Activated CD4-positive, alpha-beta T cell treated with anti-CD3 and anti-CD28 coated beads, Interleukin-2, amount 10 ng/mL, durations not matched to agents 7 days and 5 days (primary cell): ENCODE measurements at places on chromosomes 11 and 22. TPM values are rescaled to one million over a fixed set of nuclear protein-coding genes. Genes with fewer than 3 reads are reported as not detected.

OSM gene
- 74.7 TPM for total RNA-seq

DNA sequence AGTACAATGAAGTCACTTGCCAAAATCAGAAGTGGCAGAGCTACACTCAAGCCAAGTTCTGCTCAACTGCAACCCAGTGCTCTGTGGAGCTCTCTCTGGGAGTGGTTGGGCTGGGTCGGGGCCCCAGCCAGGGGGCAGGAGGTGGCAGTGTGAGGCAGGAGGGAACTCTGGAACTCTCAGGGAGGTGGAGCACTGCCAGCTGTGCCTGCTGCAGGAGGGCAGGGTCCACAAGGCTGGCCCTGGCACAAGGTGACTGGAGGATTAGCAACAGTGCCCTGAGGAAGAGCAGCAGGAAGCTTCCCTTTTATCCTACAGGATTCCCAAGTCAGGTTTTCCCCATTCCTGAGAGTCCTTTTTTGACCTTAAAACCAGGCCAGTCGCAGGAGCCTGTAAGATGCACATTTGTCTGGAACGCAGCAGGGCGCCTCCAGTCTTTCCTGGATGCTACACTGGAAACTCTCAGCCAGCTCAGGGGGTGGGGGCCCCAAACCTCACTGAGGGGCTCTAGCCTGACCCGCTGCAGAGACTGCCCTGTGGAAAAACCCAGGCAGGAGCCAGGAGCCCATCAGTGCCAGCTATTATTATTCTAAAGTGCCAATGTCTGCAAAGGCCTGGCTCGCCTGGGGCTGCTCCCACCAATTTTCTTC, 31.8 kb downstream of the DKK3 start:
- no peak overlapping the region for H3K27ac ChIP-seq
- peaks cover 15% of the 10 kb centered on the region for H3K4me1 ChIP-seq
- no peak overlapping the region for H3K4me3 ChIP-seq
- DNase-seq: no peak
- H3K27me3 ChIP-seq: no peaks in the 10 kb centered on the region

DNA sequence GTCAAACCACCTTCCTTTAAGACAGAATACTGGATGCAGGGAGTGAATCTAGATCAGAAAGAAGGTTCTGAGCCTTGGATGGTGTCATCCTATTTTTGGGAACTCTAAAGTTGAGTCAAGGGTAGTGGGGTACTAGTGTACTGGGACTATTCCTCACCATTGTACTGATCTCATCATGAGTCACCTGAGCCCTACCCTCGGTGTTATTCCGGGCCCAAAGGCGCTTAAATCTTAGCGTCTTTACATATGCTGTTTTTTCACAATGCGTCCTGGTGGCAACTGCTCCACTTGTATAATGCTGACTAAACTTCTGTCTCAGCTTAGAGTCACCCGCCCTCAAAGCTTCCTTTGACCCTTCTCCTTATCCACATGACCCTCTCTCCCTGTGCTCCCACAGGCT, 25.3 kb upstream of the PATE1 start:
- no peak overlapping the region for H3K27ac ChIP-seq
- H3K4me3 ChIP-seq: no peak overlapping the region
- no peak for DNase-seq
- H3K27me3 ChIP-seq: peaks cover 19% of the 10 kb centered on the region
- no peaks in the 10 kb centered on the region for H3K4me1 ChIP-seq

NXPE1 gene
- not detected for total RNA-seq

SLC17A6 gene
- not detected for total RNA-seq

GRCh38 chr11:108508653-108509593, 10.7 kb upstream of the POGLUT3 start:
- no peaks in the 10 kb centered on the region for H3K4me1 ChIP-seq
- DNase-seq: no peak
- no peak overlapping the region for H3K4me3 ChIP-seq
- peaks cover 2% of the 10 kb centered on the region for H3K27me3 ChIP-seq
- H3K36me3 ChIP-seq: peaks cover 1% of the 10 kb centered on the region

DNA sequence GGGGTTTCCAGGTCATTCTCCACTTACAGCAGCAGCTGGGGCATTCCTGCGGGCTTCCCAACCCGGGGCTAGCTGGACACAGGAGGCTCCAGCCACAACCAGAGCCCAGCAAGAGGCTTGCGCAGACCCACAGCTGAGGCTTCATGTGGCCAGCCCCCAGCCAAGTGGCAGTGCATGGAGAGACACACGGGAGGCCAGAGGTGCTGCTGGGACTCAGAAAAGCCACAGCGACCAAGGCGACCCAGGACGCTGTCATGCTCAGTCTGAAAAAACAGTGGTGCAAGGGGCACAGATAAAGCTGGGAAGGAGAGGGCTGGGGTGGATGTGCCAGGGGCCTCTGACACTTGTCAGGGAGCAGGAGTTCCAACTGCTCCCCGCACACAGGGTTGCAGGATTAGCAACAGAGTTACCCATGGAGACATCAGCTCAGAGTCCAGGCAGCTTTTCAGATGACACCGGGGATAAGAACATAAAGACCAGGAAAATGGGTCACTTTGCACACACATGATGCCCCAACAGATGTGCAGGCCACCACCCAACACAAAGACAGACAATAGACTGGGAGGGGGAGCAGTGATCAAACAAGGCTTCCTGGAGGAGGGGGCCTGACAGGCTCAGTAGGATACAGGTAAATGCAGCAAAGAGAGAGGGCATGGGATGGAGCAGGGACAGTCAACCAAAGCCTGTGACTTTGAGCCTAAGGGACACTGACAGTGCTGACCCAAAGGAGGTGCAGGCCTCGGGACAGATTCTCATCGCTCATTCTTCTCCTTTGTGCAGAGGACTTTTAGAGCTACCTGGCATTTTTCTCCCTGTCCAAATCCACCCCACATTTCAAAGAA, 6.9 kb upstream of the NEAT1 start:
- H3K27ac ChIP-seq: peak overlapping the region; percentile 71
- DNase-seq: no peak
- no peaks in the 10 kb centered on the region for H3K27me3 ChIP-seq
- H3K36me3 ChIP-seq: peaks cover 4% of the 10 kb centered on the region
- H3K4me1 ChIP-seq: peaks cover 47% of the 10 kb centered on the region
- H3K4me3 ChIP-seq: peak overlapping the region; percentile 91

DNA sequence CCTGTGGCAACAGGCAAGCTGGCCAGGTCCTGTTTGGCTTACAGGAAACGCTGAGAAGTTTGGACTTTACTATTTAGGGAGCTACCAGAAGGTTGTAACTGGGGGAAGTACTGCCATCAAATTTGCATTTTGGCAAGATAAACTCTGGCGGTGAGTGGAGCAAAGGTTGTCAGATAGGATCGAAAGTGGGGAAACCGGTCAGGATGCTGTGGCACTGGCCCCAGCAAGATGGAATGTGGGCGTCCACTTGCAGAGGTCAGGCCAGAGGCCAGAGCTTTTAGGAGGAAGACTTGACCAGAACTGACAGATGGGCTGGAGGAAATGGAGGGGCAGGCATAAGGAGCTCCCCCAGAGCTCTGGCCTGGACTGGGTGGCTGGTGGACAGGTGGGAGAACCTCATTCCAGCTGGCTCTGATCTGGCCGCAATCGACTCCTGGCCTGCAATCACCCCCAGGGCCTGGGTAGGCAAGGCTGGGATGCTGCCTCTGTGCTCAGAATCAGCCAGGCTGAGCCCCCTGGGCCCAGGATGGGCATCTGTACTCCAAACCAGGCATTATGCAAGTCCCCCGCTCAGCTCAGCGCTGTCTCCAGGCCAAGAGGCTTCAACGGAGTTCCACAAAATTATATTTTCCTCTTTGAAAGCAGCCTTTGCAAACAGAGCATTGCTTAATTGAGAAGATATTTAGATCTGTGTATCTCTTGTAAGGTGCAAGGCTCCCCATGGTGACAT, 178.3 kb upstream of the NECTIN1 start:
- no peak overlapping the region for H3K4me3 ChIP-seq
- H3K27ac ChIP-seq: no peak overlapping the region

- H3K4me1 ChIP-seq: peaks cover 1% of the 10 kb centered on the region
- no peak overlapping the region for H3K27ac ChIP-seq
- no peak for DNase-seq
- H3K36me3 ChIP-seq: no peaks in the 10 kb centered on the region
- H3K4me3 ChIP-seq: no peak overlapping the region
Measured at GRCh38 chr11:74687237-74688023, 43.8 kb downstream of the CHRDL2 start.

GRCh38 chr22:36891646-36892045, 21.8 kb upstream of the CSF2RB start:
- H3K4me3 ChIP-seq: no peak overlapping the region
- no peak for DNase-seq
- H3K36me3 ChIP-seq: peaks cover 3% of the 10 kb centered on the region
- no peak overlapping the region for H3K27ac ChIP-seq
- peaks cover 7% of the 10 kb centered on the region for H3K4me1 ChIP-seq

DNA sequence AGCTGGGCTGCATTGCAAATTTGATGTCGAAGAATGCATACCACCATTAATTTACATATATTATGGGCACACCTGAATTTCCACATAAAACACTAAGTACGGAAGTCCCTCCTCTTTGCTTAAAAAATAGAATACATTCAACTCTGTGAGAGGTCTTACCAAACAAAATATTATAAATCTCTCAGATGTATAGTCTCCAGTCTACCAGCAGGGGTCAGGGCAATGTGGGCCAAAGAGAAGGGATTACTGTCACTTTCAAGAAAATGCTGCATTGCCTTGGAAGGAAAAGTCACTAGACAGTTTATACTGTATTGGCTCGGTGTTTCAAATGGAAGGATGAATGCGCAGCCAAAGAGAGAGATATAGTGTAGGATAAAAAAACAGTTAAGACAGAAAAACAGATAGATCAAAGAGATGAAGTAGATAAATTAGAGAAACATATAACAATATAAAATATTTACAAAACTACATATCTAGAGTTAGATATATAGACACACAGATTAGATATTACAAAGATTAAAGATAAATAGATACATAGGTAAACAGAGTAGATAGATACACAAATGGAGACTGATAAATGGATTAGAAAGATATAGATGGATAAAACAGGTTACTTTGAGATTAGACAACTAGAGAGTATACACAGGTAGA, 20.9 kb downstream of the SERGEF start:
- no peaks in the 10 kb centered on the region for H3K4me1 ChIP-seq
- DNase-seq: peak; percentile 69
- no peak overlapping the region for H3K4me3 ChIP-seq
- no peaks in the 10 kb centered on the region for H3K27me3 ChIP-seq
- H3K36me3 ChIP-seq: peaks cover 16% of the 10 kb centered on the region
- H3K27ac ChIP-seq: no peak overlapping the region

APOBEC3B gene
- 8.7 TPM for total RNA-seq

DNA sequence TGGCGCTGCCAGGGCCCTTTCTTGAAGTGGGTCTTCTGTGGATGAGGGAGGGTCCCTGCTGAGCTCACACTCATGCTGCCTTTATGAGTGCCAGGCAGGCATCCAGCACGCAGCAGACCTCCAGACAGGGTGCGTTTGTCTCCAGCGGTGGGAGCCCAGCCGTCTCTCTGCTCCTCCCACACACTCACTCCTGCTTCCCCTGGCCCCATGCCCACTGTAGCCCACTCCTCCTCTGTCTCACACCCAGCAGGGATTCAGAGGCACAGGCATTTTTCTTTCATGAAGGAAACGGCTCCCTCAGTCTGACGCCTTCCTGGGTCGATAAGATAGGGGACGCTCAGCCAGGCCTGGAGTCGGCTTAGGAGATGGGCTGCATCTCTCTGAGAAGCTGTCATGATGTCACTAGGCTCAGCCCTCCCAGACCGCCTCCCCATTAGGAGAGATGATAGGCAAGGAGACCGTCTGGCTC, 183.9 kb upstream of the NCAM1 start:
- H3K4me3 ChIP-seq: no peak overlapping the region
- H3K36me3 ChIP-seq: no peaks in the 10 kb centered on the region
- no peaks in the 10 kb centered on the region for H3K4me1 ChIP-seq
- no peak for DNase-seq
- no peaks in the 10 kb centered on the region for H3K27me3 ChIP-seq

TCN2 gene
- 0.32 TPM for total RNA-seq

TREH gene
- not detected for total RNA-seq
